Natural killer cell (primary cell): ENCODE measurements at places on chromosomes 2 and 18. TPM values are rescaled to one million over a fixed set of nuclear protein-coding genes. Genes with fewer than 3 reads are reported as not detected.

The LHCGR gene
- total RNA-seq, result not detected

The CLEC4F gene
- 0.39 TPM for total RNA-seq

The CDH2 gene
- total RNA-seq, result 0.35 TPM

The FTCDNL1 gene
- 0.95 TPM for total RNA-seq

The TRPM8 gene
- total RNA-seq, result not detected

- H3K36me3 ChIP-seq, result no peaks in the 10 kb centered on the region
- H3K4me3 ChIP-seq, result no peak overlapping the region
- no peaks in the 10 kb centered on the region for H3K27me3 ChIP-seq
- H3K27ac ChIP-seq, result no peak overlapping the region
- no peak for DNase-seq
These were observed 9.3 kb downstream of the MAPRE3 start for GRCh38 chr2:26979741-26980140.

- no peak for DNase-seq
- no peaks in the 10 kb centered on the region for H3K36me3 ChIP-seq
- no peaks in the 10 kb centered on the region for H3K4me1 ChIP-seq
- H3K4me3 ChIP-seq, result no peak overlapping the region
These were observed 10.9 kb upstream of the FZD7 start for GRCh38 chr2:202022755-202023154.

DNA sequence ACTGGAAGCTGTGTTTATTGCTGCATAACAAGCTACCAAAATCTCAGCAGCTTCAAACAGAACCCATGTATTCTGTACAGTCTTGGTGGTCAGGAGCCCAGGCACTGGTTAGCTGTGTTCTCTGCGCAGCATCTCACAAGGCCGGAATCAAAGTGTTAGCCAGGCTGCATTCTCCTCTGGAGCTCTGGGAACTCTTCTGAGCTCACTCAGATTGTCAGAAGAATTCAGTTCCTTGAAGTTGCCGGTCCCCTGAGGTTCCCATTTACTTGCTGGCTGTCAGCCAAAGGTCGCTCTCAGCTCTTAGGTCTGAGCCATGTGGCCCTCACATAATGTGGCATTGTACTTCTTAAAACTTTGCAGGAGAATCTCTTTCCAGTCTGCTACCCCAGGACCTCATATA, 123.6 kb upstream of the SMIM21 start:
- no peak overlapping the region for H3K27ac ChIP-seq
- no peaks in the 10 kb centered on the region for H3K4me1 ChIP-seq
- H3K4me3 ChIP-seq, result no peak overlapping the region
- no peaks in the 10 kb centered on the region for H3K27me3 ChIP-seq
- DNase-seq, result no peak
- H3K36me3 ChIP-seq, result no peaks in the 10 kb centered on the region

- H3K27me3 ChIP-seq, result no peaks in the 10 kb centered on the region
- no peak overlapping the region for H3K27ac ChIP-seq
- H3K4me1 ChIP-seq, result peaks cover 8% of the 10 kb centered on the region
- no peak overlapping the region for H3K4me3 ChIP-seq
- DNase-seq, result no peak
- no peaks in the 10 kb centered on the region for H3K36me3 ChIP-seq
These were observed 62.2 kb upstream of the RTN4 start for GRCh38 chr2:55112229-55113031.

DNA sequence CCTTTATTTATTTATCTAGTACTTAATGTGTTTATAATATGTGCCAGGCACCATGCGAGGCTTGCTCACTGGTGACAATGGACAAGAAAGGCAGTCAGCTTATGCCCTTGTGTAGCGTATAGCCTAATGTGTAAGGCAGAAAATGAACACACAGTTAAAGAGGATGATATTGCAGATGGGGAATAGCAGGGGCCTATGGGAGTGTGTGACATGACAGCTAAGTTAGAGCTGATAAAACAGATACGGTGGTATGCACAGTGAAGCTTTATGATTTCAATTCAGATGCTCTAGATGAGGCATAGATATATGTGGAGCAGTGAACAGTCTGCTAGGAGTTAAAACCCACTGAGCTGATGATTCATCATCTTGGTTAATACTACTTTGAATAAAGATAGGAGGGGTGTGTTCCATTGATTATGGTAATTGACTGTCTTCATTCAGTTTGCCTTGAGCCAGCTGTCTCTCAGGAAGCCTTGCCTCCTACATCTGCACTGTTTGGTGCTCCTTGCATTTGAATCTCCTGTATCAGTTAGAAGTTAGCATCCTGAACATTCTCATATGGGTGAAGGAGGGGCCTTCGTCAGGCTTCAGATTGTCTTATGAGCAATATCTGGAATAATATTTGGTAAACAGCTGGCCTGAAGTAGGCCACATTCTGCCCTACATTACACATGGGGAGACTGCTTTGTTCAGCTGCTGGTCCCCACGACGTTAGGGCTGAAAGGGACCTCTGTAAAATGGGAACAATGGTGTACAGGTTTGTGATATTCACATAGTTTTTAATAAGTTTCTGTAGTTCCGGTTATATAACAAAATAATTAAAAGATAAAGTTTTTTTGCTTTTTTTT, 13.2 kb downstream of the MAP4K4 start:
- no peak overlapping the region for H3K27ac ChIP-seq
- no peaks in the 10 kb centered on the region for H3K36me3 ChIP-seq
- no peak overlapping the region for H3K4me3 ChIP-seq

DNA sequence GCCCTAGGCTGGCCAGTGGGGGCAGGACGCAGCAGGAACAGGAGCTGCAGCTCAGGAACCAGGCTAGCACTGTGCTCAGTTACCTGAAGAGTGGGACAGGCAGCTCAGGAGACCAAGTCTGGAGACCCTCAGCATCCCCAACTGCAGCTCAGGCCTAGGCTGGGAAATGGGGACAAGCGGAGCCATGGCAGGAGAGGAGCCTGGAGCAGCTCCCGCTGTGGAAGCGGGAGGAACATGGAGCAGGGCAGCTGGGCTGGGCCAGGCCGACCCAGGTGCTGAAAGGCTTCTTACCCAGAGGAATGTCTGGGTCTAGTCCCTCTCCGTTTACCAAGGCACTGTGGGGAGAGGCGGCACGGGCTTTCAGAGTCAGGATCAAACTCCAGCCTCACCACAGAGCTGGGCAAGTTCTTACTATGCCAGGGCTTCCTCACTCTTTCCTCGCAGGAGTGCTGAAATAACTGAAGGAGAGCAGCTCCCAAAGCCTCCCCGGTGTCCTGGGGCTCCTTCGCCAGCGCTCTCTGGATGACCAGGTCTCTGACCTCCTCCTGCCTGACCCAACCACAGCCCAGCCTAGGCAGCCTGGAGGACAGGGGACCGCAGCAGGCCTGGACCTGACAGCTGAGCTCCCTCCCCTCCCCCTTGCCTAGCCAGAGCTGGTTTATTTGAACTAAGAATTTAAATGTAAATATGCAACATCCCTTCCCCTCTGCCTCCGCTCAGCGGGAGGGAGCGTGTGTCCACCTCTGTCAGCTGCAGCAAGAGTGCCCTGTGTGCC, 247.8 kb upstream of the SIX2 start:
- no peak overlapping the region for H3K4me3 ChIP-seq
- no peak for DNase-seq
- no peaks in the 10 kb centered on the region for H3K27me3 ChIP-seq
- H3K4me1 ChIP-seq, result no peaks in the 10 kb centered on the region

DNA sequence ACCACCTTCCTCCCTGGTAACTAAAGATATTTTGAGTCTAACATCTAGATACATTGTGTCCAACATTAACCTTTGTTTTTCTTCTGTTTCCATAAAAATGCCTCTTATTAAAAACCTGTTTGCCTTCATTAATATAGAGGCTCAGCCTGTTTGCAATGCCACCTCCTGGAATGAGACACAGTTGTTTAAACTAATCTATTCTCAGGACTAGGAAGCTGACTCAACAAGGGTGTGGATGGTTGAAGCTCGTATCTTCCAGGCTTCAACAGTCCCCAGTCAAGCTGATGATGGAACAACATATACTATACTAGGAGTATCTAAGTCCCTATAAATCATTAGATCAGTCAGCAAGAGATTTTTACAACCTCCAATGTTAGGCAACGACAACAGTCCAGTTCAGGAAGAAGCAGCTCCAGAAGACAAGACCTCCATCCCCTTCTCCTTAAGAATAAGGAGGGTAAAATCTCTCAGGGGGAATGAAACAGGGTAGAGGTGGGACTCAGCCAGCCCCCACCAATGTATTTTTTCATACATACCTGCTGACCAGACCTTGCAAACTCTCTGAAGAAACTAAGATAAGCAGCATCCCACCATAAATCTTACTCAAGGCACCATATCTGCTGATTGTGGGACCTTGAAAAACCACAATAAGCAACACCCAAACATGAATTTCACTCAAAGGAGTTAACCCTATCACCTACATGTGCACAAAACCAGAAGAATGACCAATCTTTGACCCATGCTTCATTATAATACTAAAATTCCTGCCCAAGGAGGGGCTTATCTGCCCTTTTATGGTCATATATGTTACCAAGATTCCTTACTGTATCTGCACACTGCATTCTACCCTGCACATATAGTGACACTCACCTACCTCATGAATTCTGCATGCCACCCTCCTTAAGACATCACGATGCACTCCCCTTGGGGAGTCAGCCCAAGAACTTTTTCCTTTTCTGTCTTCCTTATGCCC, 21.4 kb downstream of the ZNF24 start:
- no peak for DNase-seq
- H3K4me1 ChIP-seq, result no peaks in the 10 kb centered on the region
- no peak overlapping the region for H3K27ac ChIP-seq
- H3K36me3 ChIP-seq, result no peaks in the 10 kb centered on the region
- H3K27me3 ChIP-seq, result no peaks in the 10 kb centered on the region

DNA sequence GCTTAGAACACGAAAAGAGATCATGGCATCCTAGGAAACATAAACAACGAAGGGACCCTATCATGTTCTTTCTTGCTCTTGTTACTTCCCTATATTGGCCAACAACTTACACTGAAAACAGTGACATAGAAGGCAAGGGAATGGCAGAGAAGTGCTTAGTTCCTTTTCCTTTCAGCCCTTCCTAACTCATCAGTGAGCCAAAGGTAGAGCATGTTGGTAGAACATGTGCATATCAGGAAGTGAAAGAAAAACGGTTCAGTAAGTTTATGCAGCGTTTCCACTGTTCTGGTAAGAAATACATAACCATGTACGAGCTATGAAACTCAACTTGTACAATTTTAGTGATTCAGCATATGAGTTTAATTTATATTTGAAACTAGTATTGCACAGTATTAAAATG, 21.7 kb downstream of the AKAIN1 start:
- H3K27ac ChIP-seq, result no peak overlapping the region
- no peaks in the 10 kb centered on the region for H3K36me3 ChIP-seq
- no peaks in the 10 kb centered on the region for H3K4me1 ChIP-seq

DNA sequence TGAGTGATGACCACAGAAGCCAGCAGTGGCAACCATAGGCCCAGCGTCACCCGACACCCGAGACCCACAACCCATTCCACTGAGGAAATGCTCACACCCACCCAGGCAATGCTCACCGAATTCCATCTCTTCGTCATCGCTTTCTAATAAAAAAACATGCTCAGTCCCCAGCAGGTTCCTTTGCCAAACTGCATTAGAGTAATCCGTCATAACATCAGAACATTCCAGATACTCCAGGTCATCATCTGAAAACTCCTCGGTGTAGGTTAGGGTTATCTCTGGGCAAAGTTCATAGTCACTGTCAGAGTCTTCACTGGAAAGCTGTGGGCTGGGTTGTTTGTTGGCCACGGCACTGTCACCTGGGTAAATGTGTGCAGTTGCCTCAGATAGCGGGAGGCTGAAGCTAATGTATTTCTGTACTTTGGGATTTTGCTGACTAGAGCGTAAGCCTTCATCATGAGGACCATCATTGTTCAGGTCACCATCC, 49.3 kb downstream of the ALPK2 start:
- DNase-seq, result no peak
- H3K27me3 ChIP-seq, result no peaks in the 10 kb centered on the region
- H3K4me3 ChIP-seq, result no peak overlapping the region
- H3K4me1 ChIP-seq, result no peaks in the 10 kb centered on the region
